ENCODE measurements at places on chromosomes 5 and 9.

DNA sequence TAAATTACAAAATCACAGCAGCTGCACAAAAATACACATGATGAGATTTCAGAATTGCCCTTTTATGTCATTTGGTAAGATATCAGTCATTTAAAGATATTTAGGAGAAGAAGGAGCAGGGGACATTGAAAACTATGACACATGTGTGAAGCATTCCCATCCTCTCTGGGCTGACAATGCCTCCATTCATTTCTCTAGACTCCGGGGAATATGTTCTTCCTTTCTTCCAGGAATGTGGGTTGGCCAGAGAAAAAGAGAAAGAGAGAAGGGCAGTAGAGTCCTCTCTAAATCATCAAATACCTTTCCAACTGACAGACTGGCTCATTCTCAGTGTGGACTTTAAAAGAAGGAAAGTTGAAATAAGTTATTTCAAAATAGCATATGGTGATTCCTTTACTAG is 205.6 kb upstream of the ADAMTSL1 start:
- DNase-seq = no peak

- DNase-seq = no peak
These were observed 13.9 kb downstream of the LHFPL2 start for GRCh38 chr5:78634634-78635033.

- DNase-seq = no peak
These were observed 8.2 kb downstream of the TLX3 start for GRCh38 chr5:171317230-171317629.

DNA sequence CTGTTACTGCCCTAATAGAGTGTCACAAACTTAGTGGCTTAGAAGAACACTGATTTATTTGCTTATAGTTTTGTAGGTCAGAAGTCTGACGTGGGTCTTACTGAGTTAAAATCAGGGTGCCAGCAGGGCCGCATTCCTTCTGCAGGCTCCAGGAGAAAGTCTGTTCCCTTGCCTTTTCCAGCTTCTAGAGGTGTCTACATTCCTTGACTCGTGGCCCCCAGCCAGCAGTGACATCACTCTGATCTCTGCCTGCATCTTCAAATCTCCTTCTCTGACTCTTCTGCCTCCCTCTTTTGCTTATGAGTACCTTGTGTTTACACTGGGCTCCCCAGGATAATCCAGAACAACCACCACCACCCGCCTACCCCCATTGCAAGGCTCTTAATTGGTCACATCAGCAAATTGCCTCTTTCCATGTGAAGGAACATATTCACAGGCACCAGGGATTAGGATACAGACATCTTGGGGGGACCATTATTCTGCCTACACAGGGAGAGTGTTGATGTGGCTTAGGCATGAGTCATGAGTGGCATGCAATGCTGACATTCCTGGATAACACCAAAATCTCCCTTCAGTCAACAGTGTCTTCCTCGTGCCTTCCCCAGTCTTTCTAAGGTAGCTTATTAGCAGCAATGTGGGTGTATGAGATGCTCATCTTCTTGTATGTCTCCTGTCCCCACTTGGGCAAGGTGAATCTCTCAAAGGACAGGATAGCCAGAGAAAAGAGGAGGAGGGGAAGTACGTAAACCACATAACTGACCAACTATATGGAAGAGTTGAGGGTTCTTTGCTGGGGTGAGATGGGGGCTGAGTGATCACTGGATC is 24.4 kb downstream of the CYFIP2 start:
- no peak for DNase-seq

- DNase-seq = no peak
These were observed 53.4 kb upstream of the ROR2 start for GRCh38 chr9:92003308-92004044.

DNA sequence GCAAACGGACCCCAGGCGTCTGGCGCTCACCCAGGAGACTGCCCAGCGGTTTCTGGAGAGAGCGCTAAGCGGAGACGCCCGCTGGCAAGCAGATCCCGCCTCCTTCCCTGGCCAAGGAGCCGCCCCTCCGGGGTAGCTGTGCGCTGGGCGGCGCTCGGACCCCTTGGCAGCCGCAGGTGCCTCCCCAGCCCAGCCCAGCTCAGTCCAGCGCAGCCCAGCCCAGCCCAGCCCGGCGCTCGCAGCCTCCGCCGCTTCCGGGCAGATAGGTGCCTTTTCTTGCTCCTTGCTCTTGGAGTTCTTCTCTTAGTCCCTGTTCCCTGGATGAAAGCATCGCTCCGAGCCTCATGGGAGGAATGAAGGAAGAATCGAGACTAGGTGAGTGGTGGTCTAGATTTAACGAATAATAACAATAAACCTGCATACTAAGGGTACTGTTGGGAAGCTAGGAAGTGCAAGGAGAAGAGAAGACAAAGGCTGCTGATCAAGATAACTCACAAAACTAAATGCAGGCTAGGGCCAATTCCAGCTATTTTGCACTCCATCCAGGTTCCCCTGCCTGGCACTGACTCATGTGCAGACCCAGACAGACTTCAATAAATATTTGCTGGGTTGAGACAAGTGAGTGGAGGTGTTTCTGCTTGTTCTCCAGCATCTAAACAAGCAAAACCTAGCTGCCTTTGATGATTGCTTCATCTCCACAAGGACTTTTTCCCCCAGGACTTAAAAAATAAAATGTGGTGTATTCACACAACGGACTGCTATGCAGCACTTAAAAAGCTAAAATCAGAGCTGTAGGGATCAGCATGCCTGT is at the start of gene STK32A:
Gene STK32A, plus strand, starts transcription at position 202 of the 811 bp plus-strand sequence. CDS start 4,609 bp downstream, outside the sequence.
- DNase-seq = no peak

GRCh38 chr5:176157656-176158055 is 80.6 kb upstream of the SIMC1 start:
- no peak for DNase-seq

- no peak for DNase-seq
These were observed 48.3 kb upstream of the LRRC14B start for GRCh38 chr5:143041-143440.

GRCh38 chr5:142097681-142098080 is 10.9 kb upstream of the NDFIP1 start:
- no peak for DNase-seq

DNA sequence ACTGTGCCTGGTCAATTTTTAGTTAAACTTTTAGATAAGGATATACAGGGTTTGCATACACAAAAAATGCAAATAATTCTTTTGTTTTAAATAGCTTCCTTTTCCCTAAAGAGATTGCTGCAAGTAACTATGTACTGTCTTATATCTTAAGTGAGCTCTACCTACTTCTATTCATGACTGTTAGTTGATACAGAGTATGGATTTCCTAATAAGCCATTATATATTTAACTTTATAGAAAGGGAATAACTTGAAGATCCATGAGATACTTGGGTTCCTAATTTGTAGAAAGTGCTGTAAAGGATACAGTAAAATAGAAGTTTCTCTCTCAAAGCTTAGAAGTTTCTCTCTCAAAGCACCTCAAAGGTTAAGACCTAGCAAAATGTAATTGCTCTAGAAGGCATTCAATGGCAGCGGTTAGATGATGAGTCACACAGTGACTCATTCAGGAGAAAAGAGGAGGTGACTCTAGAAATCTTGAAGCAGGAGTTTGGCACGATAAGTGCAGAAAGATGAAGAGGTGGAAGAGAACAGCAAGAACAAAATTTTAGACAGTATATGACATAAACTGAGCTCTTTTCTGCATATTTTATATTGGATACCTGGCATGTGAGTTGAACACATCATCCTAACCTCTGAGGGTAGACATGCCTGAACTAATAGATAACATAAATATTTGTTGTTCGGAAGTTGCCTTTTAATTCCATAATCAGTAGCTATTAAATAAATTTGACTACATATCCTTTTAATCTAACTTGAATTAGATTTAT is 5.5 kb upstream of the DNAJC21 start:
- no peak for DNase-seq

GRCh38 chr5:79499640-79500273 is 14.2 kb downstream of the HOMER1 start:
- no peak for DNase-seq

- no peak for DNase-seq
These were observed 49.6 kb downstream of the EPB41L4B start for GRCh38 chr9:109270971-109271925.

GRCh38 chr5:103356350-103357091 is 98.0 kb downstream of the MACIR start:
- no peak for DNase-seq

DNA sequence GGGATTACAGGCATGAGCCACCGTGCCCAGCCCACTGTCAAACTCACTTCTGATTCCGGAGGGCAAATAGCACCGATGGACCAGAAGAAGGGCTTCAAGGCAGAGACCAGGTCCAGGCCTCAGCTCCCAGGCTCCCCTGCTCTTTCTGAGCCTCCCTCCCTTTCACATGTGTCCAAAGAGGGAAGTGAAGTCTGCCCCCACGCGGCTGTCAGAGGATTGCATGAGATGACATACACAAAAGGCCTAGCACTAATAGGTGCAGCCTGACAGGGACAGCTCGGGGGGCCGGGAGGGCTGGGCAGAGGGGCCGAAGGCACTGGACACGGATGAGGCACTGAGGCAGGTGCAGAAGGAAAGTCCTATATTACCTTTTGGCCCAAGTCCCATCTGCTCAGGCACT is 16.1 kb downstream of the FBP1 start:
- no peak for DNase-seq

- DNase-seq = no peak
These were observed 7.3 kb downstream of the ATOX1 start for GRCh38 chr5:151751091-151751490.

DNA sequence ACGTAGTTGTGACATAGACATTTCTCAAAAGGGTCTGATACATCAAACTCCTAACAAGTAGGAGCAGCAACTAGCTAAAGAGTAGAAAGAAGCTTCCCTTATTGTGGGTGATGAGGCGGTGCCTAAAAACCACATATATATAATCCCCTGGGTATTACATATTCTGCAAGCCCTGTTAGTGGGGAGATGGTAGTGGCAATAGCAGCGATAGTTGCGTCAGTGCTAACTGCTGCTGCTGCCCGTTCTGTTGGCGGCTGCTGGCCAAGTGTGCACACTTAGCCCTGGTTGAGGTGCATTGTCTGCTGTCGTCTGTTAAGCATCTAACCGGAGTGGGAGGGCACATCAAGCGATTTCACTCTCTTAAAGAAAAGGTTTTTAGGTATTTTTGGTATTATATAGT is 35.8 kb downstream of the VLDLR start:
- no peak for DNase-seq

- DNase-seq = no peak
These were observed 13.3 kb downstream of the MPDZ start for GRCh38 chr9:13266167-13266566.

- no peak for DNase-seq
These were observed 79.1 kb upstream of the FCN1 start for GRCh38 chr9:134996591-134997530.

DNA sequence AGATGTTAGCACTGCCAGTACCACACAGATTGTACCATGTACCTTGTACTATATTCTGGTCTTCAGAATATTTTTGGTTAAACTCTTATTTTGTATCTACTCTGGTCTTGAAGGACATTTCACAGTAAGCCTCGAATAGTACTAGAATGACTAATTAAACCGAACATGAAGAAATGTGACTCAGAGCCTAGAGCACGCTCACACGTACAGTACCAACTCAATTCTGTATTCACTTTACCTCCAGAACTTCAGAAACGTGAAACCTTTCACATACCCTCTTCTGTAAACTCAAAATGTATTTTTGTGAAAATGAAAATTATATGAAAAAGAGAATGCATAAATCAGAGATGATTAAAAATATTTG is 112.8 kb downstream of the MVB12B start:
- no peak for DNase-seq

- no peak for DNase-seq
These were observed 486.7 kb downstream of the EFNA5 start for GRCh38 chr5:107184066-107184465.

DNA sequence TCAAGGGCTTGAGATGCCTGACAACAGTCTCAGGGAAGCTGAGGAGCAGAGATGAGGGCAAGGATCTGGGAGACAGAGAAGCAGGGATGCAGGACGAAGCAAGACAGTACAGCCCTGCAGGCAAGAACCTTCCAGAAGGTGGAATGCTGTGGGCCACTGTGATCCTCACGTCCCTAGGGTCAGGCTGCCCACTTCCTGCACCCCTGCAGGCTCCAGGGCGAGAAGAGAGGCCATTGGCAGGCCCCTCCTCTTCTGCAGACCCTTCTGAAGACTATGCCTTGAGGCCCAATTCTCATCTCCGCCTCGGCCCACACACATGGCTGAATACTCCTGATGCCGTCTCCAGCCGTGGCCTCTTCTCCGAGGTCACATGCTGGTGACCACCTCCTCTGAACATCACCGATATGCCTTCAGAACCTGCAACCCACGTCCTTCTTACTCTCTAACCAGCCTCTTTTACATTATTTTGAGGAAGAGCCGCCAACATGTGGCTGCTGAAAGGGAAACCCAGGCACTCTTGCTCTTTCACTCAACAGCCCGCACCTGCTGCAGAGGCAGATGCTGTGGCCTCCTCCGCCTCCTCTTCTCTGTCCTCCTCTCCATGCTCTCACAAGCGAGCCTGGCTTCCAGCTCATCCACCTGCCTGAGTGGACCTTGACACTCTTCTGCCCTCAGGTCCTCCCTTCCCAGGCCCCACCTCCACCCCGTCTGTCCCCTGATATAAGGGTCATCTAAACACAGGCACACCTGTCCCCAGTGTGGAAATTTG is 181.5 kb downstream of the IRX2 start:
- DNase-seq = no peak

DNA sequence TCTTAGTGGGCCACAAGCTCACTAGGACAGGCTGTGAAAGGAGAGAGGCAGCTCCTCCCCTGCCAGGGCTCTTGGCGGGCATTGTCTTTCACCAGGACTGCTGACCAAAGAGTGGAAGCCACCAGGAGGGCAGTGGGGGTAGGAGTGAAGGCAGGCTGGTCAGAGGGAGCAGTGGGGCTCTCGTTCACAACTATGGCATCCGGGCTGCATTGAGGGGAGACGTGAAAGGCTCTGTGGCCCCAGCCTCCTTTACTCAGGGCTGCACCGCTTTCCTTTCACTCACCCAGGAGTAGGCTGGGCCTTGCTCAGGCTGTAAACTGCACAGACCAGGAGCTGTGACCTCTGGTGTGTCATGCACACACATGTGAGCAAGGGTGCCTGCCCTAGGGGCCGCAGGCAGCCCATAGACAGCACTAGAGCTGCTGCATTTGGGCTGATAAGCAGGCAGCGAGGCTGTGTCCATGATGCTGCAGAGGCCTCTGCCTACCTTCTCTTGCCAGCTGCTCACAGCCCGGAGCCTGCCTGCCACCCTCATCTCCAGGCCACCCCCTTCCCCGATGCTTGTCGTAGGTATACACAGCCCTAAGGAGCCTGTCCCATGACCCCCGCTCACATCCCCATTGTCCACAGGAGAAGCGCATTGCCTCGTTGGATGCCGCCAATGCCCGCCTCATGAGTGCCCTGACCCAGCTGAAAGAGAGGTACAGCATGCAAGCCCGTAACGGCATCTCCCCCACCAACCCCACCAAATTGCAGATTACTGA is 130.4 kb downstream of the DAB2IP start:
- no peak for DNase-seq

- DNase-seq = no peak
These were observed 334.5 kb downstream of the TENT4A start for GRCh38 chr5:7047511-7048261.
